ENCODE measurements at places on chromosomes 13 and 19.

GRCh38 chr19:29841559-29842367, 30.0 kb downstream of the CCNE1 start:
- H3K36me3 ChIP-seq = no peaks in the 10 kb centered on the region
- H3K27ac ChIP-seq = no peak overlapping the region
- no peaks in the 10 kb centered on the region for H3K27me3 ChIP-seq

DNA sequence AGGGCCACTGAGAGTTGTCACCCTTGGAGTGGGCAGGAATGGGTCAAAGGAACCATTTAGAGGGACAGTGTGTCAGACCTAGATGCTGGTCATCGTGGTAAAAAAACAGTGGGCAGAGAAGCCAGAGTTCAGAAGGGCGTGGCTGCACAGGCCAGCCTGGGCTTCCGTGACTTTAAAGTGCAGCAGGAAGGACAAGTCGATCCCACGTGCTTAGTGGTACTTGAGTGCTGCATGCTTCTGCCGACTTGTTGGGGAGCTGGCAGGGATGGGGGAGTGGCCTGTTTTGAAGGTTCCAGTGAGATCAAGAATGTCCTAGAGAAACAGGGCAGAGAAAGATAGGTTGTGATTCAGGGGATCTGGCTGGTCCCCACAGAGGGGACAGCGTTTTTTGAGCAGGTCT, 17.0 kb downstream of the LYL1 start:
- DNase-seq = no peak
- H3K27me3 ChIP-seq = no peaks in the 10 kb centered on the region

DNA sequence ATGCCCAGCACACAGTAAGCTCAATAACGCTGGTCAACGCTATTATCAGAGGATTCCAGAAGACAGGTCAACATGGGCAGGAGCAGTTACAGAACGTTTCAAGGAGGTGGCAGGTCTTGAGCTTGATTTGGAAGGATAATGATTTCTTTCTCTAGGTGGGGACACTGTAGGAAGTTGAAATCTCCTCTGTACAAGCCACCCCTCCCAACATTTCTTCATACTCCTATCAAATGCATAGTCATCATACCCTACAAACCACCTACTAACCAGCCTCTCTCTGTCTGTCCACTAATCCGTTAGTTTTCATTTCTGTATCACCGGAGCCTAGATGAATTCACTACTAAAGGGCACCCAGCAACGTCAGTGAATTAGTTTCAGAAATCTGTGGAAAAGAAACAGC, 1.3 kb downstream of the ATP7B start:
- H3K27ac ChIP-seq = no peak overlapping the region
- peaks cover 5% of the 10 kb centered on the region for H3K4me1 ChIP-seq
- H3K36me3 ChIP-seq = no peaks in the 10 kb centered on the region
- DNase-seq = no peak

GRCh38 chr13:58978331-58978730, 1185.4 kb downstream of the DIAPH3 start:
- DNase-seq = no peak
- H3K4me1 ChIP-seq = no peaks in the 10 kb centered on the region
- no peaks in the 10 kb centered on the region for H3K36me3 ChIP-seq
- no peaks in the 10 kb centered on the region for H3K27me3 ChIP-seq

DNA sequence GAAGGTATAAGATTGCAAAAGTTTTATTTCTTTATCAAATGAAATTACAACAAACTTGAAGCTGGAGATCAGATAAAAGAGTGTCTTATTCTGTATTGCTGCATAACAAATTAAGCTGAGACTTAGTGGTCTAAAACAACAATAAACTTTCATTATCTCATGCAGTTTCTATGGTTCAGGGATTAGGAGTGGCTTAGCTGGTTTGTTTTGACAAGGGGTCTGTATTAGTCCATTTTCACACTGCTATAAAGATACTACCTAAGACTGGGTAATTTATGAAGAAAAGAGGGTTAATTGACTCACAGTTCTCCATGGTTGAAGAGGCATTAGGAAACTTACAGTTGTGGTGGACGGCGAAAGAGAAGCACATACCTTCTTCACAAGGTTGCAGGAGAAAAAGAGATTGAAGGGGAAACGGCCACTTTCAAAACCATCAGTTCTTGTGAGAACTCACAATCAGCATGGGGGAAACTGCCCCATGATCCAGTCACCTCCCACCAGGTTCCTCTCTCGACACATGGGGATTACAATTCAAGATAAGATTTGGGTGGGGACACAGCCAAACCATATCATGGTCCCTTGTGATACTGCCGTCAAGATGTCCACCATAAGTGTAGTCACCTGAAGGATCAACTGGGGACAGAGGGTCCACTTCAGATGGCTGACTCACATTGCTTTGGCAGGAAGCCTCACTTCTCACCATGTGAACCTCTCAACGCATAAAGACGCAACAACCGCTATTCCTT, 97.8 kb downstream of the RNF17 start:
- H3K36me3 ChIP-seq = no peaks in the 10 kb centered on the region
- H3K4me3 ChIP-seq = no peak overlapping the region
- DNase-seq = no peak
- H3K4me1 ChIP-seq = no peaks in the 10 kb centered on the region

GRCh38 chr13:40376296-40376849, 290.1 kb downstream of the FOXO1 start:
- peaks cover 12% of the 10 kb centered on the region for H3K36me3 ChIP-seq
- no peak overlapping the region for H3K27ac ChIP-seq
- peaks cover 16% of the 10 kb centered on the region for H3K4me1 ChIP-seq
- DNase-seq = no peak

- H3K4me1 ChIP-seq = peaks cover 10% of the 10 kb centered on the region
- H3K36me3 ChIP-seq = peaks cover 2% of the 10 kb centered on the region
- DNase-seq = no peak
- no peak overlapping the region for H3K27ac ChIP-seq
- H3K27me3 ChIP-seq = peaks cover 5% of the 10 kb centered on the region
Observed at GRCh38 chr19:32808236-32808635, 61.3 kb downstream of the SLC7A9 start.

DNA sequence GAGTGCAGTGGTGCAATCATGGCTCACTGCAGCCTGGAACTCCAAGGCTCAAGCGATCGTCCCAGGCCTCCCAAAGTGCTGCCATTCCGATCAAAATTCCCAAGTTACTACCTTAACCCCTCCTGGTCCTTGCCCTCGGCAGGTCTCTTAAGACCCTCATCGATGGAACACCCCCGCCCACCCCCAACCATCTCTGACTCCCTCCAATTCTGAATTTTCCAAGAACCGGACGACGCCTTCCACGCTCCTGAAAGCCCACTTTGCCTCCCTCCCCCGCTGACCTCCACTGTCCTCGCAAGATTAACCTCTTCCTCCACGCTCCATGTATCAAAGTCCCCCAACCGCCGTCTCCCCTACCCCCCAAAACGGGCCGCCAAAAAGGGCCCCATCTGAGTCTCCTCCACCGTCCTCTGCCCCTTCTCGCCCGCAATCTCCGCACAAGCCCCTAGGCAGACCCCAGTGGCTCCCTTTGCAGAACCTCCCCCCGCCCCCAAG, 539 bp downstream of the DAPK3 start:
- H3K4me3 ChIP-seq = peak overlapping the region; percentile 89
- H3K4me1 ChIP-seq = peaks cover 15% of the 10 kb centered on the region
- no peaks in the 10 kb centered on the region for H3K27me3 ChIP-seq
- peaks cover 6% of the 10 kb centered on the region for H3K36me3 ChIP-seq

DNA sequence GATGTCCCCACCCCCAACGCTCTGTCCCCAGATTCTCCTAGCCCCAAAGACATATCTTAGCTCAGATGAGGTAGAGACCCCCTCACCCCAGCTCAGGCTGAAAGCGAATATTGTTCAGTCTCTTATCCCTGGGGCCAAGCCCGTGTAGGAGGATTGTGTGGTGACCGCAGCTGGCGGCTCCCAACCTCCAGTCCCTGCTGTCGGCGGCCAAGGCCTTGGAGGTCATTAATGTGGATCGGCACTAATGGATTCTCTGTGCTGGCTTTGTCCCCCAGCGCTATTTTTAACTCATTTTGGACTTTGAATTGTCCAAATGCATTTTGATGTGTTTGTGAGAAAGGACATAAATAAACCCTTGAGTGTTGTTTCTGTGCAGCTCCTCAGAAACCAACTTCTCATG, 124.2 kb downstream of the UQCRFS1 start:
- peaks cover 3% of the 10 kb centered on the region for H3K27me3 ChIP-seq
- no peaks in the 10 kb centered on the region for H3K36me3 ChIP-seq
- DNase-seq = no peak

GRCh38 chr19:2270423-2271233, 11.3 kb downstream of the PEAK3 start:
- peak; percentile 75 for DNase-seq
- peaks cover 36% of the 10 kb centered on the region for H3K4me1 ChIP-seq
- H3K4me3 ChIP-seq = peak overlapping the region; percentile 90

DNA sequence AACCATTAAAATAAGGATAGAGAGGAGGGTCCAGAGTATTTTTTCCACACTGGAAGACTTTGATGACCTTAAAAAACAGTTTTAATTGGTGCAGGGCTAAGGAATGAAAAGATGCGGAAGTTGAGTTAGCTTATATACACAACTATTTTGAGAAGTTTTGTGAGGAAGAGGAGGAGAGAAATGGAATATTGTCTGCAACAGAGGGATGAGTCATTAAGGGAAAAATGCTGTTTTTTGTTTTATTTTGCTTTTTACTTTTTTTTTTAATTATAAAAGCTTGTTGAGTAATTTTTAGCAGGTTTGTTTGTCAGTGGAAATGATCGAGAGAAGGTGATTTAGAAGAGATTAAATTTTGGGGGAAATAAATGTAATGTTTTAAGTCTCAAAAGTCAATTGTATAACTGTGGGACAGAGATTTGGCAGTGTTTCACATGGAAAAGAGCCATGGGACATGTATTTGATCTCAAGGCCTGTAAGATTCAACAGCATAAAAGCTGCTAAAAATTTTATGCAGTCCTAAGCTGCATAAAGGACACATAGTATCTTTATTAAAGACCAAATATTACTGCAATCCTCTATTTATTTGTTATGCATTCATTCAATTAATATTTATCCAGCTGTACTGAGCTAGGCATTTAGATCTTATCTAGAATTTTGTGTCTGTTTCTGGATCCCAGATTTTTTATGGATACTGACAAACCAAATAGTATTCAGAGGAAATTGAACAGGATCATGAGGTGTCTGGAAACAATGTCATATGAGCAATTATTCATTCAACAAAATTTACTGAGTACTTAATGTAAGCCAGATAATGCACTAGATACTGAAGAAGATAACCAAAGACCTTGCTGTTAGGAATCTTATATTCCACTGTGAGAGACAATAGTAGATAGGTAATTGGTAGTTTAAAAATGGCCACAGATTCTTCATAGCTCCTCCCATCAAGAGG, 72.7 kb downstream of the DNAJC15 start:
- no peak for DNase-seq
- H3K36me3 ChIP-seq = peaks cover 30% of the 10 kb centered on the region
- peaks cover 14% of the 10 kb centered on the region for H3K4me1 ChIP-seq
- no peaks in the 10 kb centered on the region for H3K27me3 ChIP-seq

- H3K27ac ChIP-seq = no peak within 1 kb of the TSS
- peaks cover 58% of the 10 kb centered on the region for H3K27me3 ChIP-seq
- no peak within 1 kb of the TSS for H3K4me3 ChIP-seq
- peaks cover 4% of the 10 kb centered on the region for H3K4me1 ChIP-seq
Observed at GRCh38 chr19:1449467-1450442, at the start of gene APC2. Gene APC2, plus strand, starts transcription at chr19:1450121. Its CDS starts 2,881 bp downstream, at chr19:1453002.

DNA sequence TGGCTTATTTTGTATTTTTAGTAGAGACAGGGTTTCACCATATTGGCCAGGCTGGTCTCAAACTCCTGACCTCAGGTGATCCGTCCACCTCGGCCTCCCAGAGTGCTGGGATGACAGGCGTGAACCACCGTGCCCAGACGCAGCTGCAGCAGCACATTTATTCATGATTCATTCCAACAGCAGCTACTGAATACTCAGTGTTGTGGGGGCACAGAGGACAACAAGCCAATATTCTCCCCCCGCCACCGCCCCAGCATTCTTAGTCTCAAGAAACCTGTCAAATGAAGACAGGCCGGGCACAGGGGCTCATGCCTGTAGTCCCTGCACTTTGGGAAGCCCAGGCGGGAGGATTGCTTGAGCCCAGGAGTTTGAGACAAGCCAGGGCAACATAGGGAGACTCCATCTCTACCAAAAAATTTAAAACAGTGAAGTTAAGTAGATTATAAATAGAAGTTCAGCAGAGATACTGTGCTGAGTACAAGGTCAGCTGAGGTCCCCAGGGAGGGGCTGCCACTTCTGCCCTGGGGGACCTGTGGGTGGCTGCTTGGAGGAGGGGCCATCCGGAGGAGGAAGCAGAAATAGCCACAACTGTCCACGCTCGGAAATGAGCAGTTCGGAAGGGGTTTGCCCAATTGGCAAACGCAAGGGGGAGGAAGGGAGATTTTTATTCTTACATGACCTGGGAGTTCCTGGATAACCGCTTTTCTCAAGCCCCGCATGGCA, 4.3 kb downstream of the DOT1L start:
- peak overlapping the region; percentile 73 for H3K27ac ChIP-seq
- no peaks in the 10 kb centered on the region for H3K27me3 ChIP-seq
- H3K4me1 ChIP-seq = peaks cover 31% of the 10 kb centered on the region
- H3K36me3 ChIP-seq = peaks cover 2% of the 10 kb centered on the region
- H3K4me3 ChIP-seq = peak overlapping the region; percentile 57

DNA sequence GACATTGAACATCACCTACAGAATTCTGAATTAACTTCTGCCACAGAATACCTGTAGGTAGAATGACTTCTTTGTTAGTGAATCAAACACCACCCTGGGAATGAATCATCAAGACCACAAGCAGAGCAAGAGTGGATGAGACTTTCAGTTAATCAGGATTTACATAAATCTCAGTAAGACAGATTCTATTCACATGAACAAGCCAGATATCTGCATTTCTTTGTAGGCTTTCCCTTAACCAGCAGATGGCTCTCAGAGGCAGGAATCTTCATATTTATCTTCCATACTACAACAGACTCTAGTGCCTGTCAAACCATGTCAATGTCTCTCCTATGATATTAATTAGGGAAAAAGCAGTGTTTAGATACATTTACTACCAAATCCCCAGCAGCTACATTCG, 412.1 kb downstream of the KLF12 start:
- H3K4me1 ChIP-seq = peaks cover 18% of the 10 kb centered on the region
- H3K36me3 ChIP-seq = peaks cover 13% of the 10 kb centered on the region
- no peak for DNase-seq
- no peak overlapping the region for H3K4me3 ChIP-seq
- H3K27ac ChIP-seq = no peak overlapping the region

DNA sequence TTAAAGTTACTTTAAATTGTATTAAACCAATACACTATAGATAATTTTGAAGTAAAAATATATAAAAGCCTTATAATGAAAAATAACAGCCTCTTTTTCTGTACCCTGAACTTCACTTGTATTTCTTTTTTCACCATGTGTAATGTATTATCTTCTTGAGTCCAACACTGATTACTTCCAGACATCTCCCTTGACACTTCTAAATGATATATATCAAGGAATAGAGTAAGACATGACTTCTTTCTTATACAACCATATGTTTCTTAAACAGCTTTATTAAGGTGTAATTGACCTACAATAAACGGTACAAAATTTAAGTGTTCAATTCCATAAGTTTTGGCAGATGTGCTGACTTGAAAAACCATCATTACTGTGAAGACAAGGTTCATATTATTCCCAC, 531.9 kb downstream of the OLFM4 start:
- no peaks in the 10 kb centered on the region for H3K36me3 ChIP-seq
- H3K4me3 ChIP-seq = no peak overlapping the region
- H3K27ac ChIP-seq = no peak overlapping the region
- no peaks in the 10 kb centered on the region for H3K4me1 ChIP-seq
- H3K27me3 ChIP-seq = no peaks in the 10 kb centered on the region
- DNase-seq = no peak

Measured in activated naive CD8-positive, alpha-beta T cell treated with anti-CD3 and anti-CD28 coated beads, Interleukin-2, amount 10 ng/mL, durations not matched to agents 7 days and 5 days (primary cell).